ENCODE measurements at places on chromosomes 11 and 22.

- no peak for DNase-seq
Measured at GRCh38 chr11:105553025-105553424, 56.8 kb upstream of the GRIA4 start.

DNA sequence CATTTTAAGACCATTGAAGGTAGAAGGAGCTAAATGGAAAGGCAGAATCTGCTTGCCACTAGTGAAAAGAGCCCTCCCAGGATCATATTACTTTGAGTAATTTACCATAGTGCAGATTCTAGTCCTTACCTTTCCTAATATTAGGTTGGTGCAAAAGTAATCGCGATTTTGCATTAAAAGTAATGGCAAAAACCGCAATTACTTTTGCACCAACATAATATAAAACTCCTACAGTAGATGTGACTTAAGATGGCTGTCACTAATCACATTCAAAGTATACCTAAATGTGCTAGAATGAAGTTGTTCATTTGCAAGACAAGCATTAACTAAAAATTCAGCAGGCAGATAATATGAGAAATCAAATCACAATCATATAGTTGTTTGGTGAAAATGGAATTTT, 38.1 kb upstream of the ARL14EP start:
- DNase-seq: no peak

DNA sequence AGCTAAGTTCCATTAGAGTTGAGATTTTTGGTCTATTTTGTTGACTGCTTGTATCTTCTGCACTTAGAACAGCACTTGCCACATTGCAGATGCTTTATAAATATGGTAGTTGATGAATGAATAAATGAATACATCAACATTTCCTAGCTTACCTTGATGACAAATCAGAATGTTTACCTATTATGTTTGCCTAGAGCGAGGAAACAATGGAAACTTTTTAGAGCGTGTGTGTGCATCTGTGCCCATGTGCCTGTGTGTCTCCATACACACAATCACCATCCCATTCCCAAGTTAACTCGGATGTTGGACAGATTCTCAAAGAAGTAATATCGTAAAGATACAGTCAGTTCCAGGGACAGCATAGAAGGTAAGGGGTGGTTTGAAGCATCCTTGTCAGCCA, 139.1 kb downstream of the DBX1 start:
- no peak for DNase-seq

- DNase-seq: peak; percentile 66
Measured at GRCh38 chr11:27217948-27218420, 145.0 kb downstream of the CCDC34 start.

DNA sequence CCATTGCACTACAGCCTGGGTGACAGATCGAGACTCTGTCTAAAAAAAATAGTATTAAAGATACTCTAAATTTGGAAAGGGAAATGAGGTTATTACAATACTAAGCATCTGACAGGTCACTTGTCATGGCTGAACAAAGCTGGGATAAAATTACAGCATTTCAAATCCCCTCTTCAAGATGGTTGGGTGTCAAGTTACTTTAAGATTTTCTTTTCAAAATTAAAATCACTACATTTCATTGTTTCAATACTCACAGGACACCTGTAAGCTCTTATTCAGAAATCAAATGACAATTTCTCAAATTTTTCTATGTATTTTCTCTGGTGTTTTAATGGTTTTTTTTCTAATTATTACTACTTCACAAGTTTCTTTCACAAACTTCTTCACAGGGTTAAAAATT, 5.7 kb downstream of the TAF1D start:
- no peak for DNase-seq

DNA sequence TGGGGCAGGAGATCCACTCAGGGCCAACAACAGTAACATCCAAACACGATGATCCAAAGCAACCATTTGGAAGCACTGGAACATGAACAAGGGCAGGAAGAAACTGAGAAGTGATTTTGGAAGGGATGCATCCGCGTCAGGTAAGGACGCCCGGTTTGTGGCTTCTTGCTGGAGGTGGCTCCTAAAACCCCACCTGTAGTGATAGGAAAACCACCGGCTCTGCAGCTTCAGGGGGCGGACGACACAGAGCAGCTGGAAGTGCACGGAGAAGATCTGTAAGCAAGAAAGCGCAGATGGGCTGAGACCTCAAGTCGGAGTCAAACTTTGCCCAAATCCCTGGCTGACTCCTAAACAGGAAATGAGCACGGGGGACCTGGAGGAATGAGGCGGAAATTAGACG, 1066.1 kb downstream of the BRD1 start:
- DNase-seq: no peak

GRCh38 chr22:27581236-27581635, 220.3 kb downstream of the MN1 start:
- DNase-seq: no peak

- DNase-seq: no peak
Measured at GRCh38 chr22:44711241-44711560, 9.2 kb downstream of the PRR5 start.

DNA sequence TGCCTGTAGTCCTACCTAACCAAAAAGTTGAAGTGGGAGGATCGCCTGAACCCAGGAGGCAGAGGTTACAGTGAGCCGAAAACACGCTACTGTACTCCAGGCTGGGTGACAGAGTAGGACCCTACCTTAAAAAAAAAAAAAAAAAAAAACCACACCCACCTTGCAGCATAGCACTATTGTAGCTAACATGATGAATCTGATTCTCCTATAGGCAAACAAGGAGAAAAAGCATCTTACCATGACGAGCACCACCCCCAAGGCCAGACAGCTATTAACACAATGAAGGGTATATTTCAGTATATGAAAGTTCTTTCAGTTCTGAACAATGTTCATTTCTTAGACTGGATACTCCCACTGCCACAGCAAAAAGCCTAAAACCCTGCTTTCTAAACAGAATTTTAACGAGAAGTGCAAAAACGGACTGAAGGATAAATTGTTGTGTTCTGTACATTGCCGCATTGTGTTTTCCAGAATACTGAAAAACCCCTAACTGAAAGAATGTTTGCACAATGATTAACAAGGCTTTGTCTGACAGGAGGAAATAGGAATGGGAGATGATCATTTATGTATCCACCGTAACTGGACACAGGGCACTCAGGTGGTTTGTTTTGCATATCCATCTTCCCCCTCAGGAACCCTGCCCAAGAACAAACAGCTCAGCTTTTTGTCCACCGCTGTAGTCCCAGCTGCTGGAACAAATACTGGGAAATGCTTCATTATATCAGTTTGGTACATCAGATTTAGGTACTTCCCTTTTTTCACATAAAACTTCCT, 8.9 kb downstream of the PISD start:
- no peak for DNase-seq

- DNase-seq: no peak
Measured at GRCh38 chr11:6377902-6378639, 12.2 kb upstream of the SMPD1 start.

DNA sequence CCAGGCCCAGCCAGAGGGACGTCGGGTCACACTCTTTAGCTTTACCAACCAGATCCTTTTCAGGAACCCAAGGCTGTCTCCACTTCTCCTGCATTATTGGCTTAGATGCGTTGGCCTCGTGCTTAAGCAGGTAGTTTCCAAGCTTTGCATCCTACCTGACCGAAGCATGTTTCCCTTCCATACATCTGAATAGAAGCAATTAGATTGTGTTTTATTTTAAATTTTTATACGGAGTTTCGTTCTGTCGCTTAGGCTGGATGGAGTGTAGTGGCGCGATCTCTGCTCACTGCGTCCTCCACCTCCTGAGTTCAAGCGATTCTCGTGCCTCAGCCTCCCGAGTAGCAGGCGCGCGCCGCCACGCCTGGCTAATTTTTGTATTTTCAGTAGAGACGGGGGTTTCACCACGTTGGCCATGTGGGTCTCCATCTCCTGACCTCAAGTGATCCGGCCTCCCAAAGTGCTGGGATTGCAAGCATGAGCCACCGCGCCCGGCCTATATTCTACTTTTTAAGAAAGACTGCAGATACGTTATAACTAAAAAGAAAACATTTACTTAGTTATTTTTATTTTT, 677 bp downstream of the DYNC2H1 start:
- no peak for DNase-seq

- no peak for DNase-seq
Measured at GRCh38 chr11:85951049-85951405, 95.8 kb downstream of the CCDC83 start.

DNA sequence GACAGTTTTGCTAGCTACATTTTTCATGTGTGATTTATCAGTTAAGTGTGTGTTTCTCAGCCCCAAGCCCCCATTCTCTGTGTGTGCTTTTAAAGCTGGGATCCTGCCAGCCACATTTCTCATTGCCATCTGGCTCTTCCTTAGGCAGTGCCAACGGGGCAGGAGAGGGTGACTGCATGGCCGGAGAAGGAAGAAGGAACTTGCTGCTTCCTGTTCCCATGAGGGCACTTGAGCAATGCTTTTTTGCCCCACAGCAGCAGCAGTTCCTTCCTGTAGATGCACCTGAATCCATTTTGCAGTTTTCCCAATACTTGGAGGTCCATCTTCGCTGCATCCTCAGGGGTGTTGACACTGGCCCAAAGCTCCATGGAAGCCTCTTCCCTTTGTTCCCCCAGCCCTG, 37.5 kb downstream of the TNRC6B start:
- peak; percentile 18 for DNase-seq

GRCh38 chr22:47209040-47209514, 446.6 kb downstream of the TBC1D22A start:
- DNase-seq: no peak

- no peak for DNase-seq
Measured at GRCh38 chr11:77049026-77049425, 14.8 kb downstream of the B3GNT6 start.

DNA sequence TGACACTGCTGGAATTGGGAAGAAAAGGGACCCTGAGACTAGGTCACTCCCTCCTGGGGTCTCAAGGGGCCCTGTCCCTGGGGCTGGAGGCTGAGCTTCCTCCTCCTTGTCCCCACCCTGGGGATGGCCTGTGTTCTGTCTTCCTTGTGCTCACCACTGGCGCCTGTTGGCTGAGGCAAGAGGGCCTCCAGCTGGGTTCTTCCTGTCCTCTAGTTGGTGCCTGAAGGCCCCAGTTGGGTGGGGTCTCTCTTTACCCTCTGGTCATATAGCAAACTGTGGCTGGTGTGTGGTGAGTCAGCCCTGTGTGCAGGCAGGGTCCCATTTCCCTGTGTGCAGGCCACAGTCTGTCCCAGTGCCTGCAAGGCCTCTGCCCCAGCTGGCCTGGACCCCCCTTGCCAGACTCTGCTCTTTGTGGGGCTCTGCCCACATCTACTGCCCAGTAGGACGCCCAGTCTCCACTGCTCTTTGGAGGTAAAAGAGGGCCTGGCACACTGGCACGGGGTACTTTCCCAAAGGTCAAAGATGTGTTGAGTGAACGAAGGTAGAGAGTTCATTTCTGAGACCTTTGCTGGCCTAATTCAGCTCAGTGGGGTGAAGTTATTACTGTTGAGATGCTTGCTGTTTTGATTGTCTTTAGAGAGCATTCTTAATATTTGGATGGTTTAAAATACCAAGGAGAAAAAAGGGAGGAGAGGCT, 55.1 kb upstream of the CLDN5 start:
- DNase-seq: no peak

GRCh38 chr11:27305751-27306150, 57.3 kb downstream of the CCDC34 start:
- DNase-seq: no peak

DNA sequence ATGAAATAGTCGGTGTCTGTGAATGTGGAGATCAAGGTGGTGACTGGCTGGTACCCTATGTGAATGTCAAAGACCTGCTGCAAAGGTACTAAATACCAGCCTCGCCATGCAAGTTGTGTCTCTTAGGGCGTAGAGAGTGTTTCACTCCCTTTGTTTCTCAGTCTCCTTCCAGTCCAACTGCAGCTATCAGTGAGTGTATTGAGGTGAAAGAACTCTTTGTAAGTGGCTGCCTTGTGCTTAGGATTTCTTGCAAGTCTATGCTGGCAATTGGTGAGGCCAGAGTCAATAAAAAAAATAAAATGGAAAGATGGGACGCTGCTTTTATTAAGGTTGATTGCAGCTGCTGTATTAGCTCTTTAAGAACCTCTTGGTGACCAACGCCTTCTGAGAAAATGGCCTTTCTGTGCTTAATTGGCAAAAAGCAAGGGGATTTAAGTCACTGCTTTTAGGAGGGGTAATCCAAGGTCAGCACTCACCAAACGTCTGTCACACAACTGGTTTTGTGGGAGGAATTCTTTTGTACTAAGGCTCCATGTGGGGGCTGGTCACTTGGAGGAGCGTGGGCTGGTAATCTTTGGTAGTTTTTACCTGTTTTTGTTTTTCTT, 95.1 kb downstream of the PARVA start:
- no peak for DNase-seq

- peak; percentile 61 for DNase-seq
Measured at GRCh38 chr22:43110444-43110926, at the start of gene BIK. Gene BIK (plus strand): TSS chr22:43110750. CDS start chr22:43124023, 13,273 bp downstream.

DNA sequence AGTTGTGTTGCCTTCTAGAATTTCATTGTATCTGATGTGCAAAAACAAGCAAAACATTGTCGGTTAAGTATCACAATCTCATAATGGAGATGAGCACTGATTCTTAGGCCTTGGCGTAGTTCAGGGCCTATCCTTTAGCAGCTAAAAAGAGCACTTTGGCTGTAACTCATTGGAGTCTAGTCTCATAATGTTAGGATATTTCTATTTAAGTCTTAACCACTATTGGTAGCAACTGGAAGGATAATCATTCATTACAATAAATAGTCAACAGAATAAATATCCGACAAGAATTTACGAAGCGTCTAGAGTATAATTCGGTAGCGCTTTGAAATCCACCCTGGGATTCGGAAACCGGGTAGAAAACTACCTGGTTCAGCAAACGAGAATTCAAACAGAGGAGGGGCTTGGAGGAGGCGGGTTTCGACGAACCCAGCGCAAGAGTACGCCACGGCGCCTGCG, 461 bp upstream of the EED start:
- peak; percentile 93 for DNase-seq

DNA sequence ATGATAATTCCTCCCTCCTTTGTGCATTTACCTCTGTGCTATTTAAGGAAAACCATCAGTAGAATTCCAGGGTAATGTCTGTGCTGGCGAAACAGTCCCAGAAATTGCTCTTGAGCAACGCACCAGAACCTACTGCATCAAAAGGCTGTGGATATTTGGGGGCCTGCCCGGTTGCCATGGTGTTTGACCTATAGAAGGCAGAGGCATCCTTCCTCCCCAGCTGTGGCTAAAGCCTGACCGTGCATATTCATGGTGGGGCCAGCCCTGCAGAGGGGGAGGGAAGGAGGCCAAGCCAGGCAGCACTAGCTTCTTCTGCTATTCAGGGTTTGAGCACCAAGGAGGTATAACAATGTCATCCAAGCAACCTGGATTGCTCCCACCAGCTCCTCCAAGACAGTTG, 215.0 kb upstream of the E2F8 start:
- DNase-seq: peak; percentile 56

- DNase-seq: no peak
Measured at GRCh38 chr22:42279425-42280020, 9.1 kb upstream of the TCF20 start.

DNA sequence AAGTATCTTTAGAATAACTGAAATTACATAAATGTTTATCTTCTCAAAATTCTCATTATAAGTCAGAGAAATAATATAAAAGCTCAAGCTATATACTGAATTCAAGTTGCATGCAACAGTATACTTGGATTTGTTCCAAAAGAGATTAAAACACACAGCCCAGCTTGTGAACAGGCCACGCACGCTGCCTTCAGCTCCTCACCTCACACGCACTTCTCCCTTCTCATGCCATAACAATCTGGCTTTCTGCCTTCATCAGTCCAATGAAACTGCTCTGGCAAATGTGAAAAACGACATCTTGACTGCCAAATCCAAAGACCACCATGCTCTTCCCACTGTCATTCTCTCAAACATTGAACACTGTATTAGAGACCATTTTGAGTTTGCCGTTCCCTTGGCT, 22.1 kb downstream of the ATP6V1E1 start:
- DNase-seq: peak; percentile 12
